ENCODE measurements at places on chromosomes 5 and 9. TPM values are rescaled to one million over a fixed set of nuclear protein-coding genes. Genes with fewer than 3 reads are reported as not detected.

DNA sequence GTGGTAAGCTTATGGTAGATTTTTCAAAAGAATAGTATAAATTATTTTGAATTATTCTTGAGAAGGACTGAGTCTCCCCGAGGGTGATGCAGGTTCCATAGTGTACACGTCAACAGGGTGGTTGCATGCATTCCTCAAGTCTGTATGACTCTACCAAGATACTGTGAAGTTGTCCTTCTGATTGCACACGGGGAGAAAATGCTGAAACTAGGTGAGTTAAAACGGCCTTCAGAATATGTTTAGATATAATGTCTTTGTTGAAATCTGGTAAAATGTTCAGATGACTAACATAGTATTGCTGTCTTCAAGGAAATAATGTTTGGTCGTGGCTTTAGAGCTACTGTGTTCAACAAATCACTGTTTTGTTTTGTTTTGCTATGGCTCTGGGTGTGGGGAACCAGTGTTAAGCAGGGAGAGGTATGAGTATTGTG lies 22.4 kb upstream of the TNFAIP8 start:
- no peak for DNase-seq

- no peak for DNase-seq
These were observed 8.7 kb upstream of the GDA start for GRCh38 chr9:72140586-72140985.

GRCh38 chr9:35431467-35431866 lies 58.4 kb upstream of the RUSC2 start:
- no peak for DNase-seq

EIF4E1B gene
- total RNA-seq, result not detected

CCNI2 gene
- 3.8 TPM for total RNA-seq

IL9 gene
- not detected for total RNA-seq

SPINK7 gene
- total RNA-seq, result not detected
